ENCODE measurements at places on chromosomes 2 and 18. TPM values are rescaled to one million over a fixed set of nuclear protein-coding genes. Genes with fewer than 3 reads are reported as not detected.

The MFSD2B gene
- not detected for total RNA-seq

The RTN4 gene
- 170 TPM for total RNA-seq

The PRLH gene
- total RNA-seq, result not detected

The SP110 gene
- total RNA-seq, result 6.7 TPM

The SERPINB11 gene
- total RNA-seq, result not detected

The CD207 gene
- total RNA-seq, result not detected

The MRPL30 gene
- 42.8 TPM for total RNA-seq

The SAG gene
- total RNA-seq, result not detected

The GYPC gene
- not detected for total RNA-seq

The MGAT4A gene
- total RNA-seq, result 1.7 TPM

The PLCD4 gene
- total RNA-seq, result 11.7 TPM

The IL1RN gene
- 8.2 TPM for total RNA-seq

The RIT2 gene
- not detected for total RNA-seq

The FASTKD1 gene
- total RNA-seq, result 21.1 TPM

The CROCC2 gene
- total RNA-seq, result not detected

The KRTCAP3 gene
- not detected for total RNA-seq
